ENCODE measurements at places on chromosomes 11 and 22.

GRCh38 chr11:128522943-128523518, 64.3 kb downstream of the ETS1 start:
- no peak for DNase-seq

DNA sequence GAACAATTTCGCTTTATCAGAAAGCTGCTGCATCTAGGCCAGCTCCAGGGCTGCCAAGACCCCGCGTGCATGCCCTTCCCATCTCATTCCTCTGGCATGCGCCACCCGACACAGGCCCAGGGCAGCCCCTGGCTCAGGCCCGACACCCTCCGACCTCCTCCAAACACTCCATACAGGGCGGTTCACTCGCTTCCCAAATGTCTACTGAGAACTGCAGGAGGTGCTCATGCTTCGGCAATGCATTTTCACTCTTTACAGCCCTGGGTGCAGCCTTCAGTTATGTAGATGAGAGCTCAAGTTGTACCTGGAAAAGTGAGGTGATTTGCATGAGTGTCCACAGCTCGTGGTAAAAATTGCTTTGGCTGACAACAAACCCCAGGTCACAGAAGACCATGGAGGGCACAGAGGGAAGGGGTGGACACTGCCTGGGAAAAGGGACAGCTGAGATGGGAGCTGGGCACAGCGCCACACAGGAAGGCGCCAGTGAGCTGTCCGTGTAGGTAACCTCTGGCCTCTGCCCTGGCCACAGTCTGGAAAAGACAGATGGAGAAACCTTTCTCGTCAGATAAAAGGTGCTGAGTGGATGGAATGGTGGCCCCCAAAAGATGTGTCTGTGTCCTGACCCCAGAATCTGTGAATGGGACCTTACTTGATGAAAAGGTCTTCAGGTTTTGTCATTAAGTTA, 1351.9 kb downstream of the BRD1 start:
- DNase-seq = no peak

- no peak for DNase-seq
Measured at GRCh38 chr11:5046226-5046625, at the start of gene OR52J3. OR52J3 (plus strand) TSS chr11:5046526; CDS start chr11:5046526, 0 bp downstream.

- no peak for DNase-seq
Measured at GRCh38 chr22:24063986-24064385, 52.9 kb downstream of the CABIN1 start.

DNA sequence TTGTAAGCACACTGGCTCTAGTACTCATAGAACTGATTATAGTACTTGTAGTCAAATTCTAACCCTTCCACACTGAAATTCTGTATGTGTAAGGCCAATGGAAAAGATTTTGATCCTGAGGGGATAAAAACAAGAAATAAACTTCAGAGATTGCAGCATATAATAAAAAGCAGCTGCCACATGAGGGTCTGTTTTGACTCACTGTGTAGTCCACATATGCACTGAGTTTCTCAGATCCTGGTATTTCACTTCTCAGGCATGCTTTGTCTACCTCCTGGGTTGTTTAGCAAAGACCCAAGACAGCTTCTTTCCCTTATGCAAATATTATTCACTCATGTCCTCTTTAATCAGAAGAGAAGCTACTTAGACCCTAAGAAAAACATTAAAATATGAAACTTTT, 71.1 kb upstream of the SLC5A12 start:
- no peak for DNase-seq

DNA sequence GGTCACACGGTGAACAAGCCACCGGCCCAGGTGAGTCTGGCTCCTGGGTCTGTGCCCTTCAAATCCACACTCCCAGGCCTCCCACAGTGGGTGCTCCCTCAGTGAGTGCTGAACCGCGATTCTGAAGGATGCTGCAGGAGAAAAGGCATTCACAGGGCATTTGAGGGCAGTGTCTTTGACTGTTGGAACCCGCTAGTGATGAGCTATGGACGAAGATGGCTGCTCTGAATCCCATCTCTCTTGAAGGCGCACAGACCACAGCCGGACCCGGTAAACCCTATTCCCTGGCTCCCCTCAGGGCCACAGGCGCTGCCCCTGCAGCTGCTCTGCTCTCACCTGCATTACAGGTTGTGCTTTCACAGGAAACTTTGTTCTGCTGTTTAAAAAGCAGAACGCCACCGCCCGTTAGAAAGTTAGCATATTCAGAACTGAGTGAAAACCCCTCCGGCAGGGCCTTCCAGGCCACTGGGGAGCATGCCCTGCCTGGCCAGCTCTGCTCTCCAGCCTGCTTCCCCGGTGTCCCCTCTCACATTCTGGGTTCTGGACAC, 3.2 kb downstream of the LRRC32 start:
- no peak for DNase-seq

GRCh38 chr11:112968941-112969713, 7.9 kb downstream of the NCAM1 start:
- no peak for DNase-seq

DNA sequence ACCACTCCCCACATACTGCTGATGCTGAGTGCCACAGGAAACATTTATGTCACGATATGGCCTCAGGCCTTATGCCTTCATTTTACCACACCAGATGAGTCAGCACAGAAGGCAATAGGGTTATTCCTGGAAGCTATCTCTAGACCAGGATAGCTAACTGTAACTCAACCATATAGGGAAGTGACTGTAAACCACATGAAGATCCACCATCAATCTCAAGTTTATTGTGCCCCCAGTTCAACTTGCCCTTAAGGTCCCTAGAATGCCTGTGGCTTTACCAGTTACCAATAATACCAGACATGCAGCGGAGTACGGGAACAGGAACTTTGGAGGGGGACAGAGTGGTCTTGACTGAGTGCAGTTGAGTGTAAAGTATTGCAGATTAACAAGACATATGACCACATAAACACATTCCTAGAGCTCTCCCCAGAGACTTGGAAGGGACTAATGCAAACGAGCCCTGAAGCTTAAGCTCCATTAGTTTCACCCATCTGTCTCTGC, 180.9 kb downstream of the KIF18A start:
- DNase-seq = no peak

GRCh38 chr11:2432171-2432621, 12.1 kb downstream of the TRPM5 start:
- no peak for DNase-seq
